ENCODE measurements at places on chromosomes 2 and 18. TPM values are rescaled to one million over a fixed set of nuclear protein-coding genes. Genes with fewer than 3 reads are reported as not detected.

Gene OTOF
- 0.08 TPM for total RNA-seq

- no peak for DNase-seq
These were observed 15.2 kb upstream of the FAHD2A start for GRCh38 chr2:95387358-95387757.

GRCh38 chr2:1821530-1821929 is 77.2 kb upstream of the PXDN start:
- DNase-seq, result no peak

Gene SERPINB4
- not detected for total RNA-seq

- no peak for DNase-seq
These were observed 291.2 kb downstream of the SS18 start for GRCh38 chr18:25799231-25799630.

DNA sequence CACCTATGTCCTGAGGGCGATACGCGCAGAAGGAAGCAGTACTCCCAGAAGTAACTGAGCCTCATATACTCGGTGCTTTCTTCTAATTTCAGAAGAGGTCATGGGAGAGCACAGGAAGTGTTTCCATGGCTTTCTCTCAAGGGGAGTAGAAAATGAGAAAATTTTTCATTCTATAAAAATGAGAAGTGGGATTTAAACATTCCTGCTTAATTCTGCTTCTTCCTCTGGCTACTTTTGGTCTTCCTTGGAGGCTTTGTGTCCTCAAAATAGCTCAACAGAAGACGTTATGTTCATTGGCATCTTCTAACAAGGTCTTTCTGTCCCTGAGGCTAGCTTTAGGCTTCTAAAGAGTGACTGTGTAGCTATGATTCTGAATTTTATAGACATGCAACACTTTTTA is 497.0 kb downstream of the TDRD15 start:
- DNase-seq, result no peak

Gene HOXD12
- total RNA-seq, result not detected
